ENCODE measurements at places on chromosomes 3 and 15. TPM values are rescaled to one million over a fixed set of nuclear protein-coding genes. Genes with fewer than 3 reads are reported as not detected.

The ACOX2 gene
- total RNA-seq = 20.5 TPM

The SPINT1 gene
- under 0.01 TPM for total RNA-seq

The CNTN4 gene
- total RNA-seq = 0.51 TPM

The GP5 gene
- 0.17 TPM for total RNA-seq

The EIF1B gene
- total RNA-seq = 24.8 TPM

The TOMM70 gene
- total RNA-seq = 50.8 TPM

The APOD gene
- 2.1 TPM for total RNA-seq

The ALG1L2 gene
- total RNA-seq = 0.50 TPM

The NEK11 gene
- total RNA-seq = 14.4 TPM

The LINGO1 gene
- not detected for total RNA-seq

The FAM81A gene
- total RNA-seq = 0.33 TPM

The LYZL4 gene
- not detected for total RNA-seq

The TGM4 gene
- total RNA-seq = not detected

The HCN4 gene
- not detected for total RNA-seq

The CYP1A1 gene
- total RNA-seq = under 0.01 TPM

The CAV3 gene
- not detected for total RNA-seq

The PYGO1 gene
- total RNA-seq = 10.1 TPM

The SHC4 gene
- 1.5 TPM for total RNA-seq

The NMB gene
- 3.6 TPM for total RNA-seq

The OGG1 gene
- total RNA-seq = 24.4 TPM

The FEZF2 gene
- not detected for total RNA-seq

The CCR1 gene
- 1.3 TPM for total RNA-seq

The BNC1 gene
- 7.7 TPM for total RNA-seq

The RTP1 gene
- total RNA-seq = not detected

The IQCF2 gene
- total RNA-seq = not detected

The CCDC13 gene
- 0.51 TPM for total RNA-seq

The ZNF660 gene
- total RNA-seq = 3.3 TPM

The POLQ gene
- 4.1 TPM for total RNA-seq

The OXSM gene
- 9.9 TPM for total RNA-seq

The CLDN18 gene
- total RNA-seq = not detected

The AADACL2 gene
- under 0.01 TPM for total RNA-seq

The ANKDD1A gene
- 6.7 TPM for total RNA-seq

The NSUN3 gene
- 13.4 TPM for total RNA-seq

The TMEM158 gene
- 79.4 TPM for total RNA-seq

The PLCB2 gene
- total RNA-seq = under 0.01 TPM

The CLDN16 gene
- total RNA-seq = under 0.01 TPM

The CCDC12 gene
- 29.2 TPM for total RNA-seq

The PCNP gene
- 117 TPM for total RNA-seq

The BMF gene
- total RNA-seq = 9.5 TPM

The CFAP100 gene
- total RNA-seq = not detected

The A4GNT gene
- not detected for total RNA-seq

The PTH1R gene
- 4.3 TPM for total RNA-seq

The PPP2R3A gene
- total RNA-seq = 10.5 TPM

The RBP2 gene
- not detected for total RNA-seq

The ANKRD63 gene
- not detected for total RNA-seq

The ESYT3 gene
- 0.51 TPM for total RNA-seq

The ZPLD1 gene
- 0.17 TPM for total RNA-seq

The BCHE gene
- 29.0 TPM for total RNA-seq

The C15orf62 gene
- under 0.01 TPM for total RNA-seq

The MAP1A gene
- total RNA-seq = 70.4 TPM

The ACP3 gene
- total RNA-seq = 3.5 TPM

The PPP1R14D gene
- not detected for total RNA-seq

The PARP15 gene
- total RNA-seq = 0.26 TPM

The NME9 gene
- not detected for total RNA-seq

The TLR9 gene
- total RNA-seq = under 0.01 TPM

The TPRG1 gene
- total RNA-seq = 0.99 TPM

The KCNH8 gene
- total RNA-seq = under 0.01 TPM
